ENCODE measurements at places on chromosomes 3 and 15. TPM values are rescaled to one million over a fixed set of nuclear protein-coding genes. Genes with fewer than 3 reads are reported as not detected.

The TNIK gene
- 1.1 TPM for total RNA-seq

The PTX3 gene
- 0.90 TPM for total RNA-seq

The SLC51B gene
- not detected for total RNA-seq

The FRMD5 gene
- 2.0 TPM for total RNA-seq

The IQCH gene
- total RNA-seq: 2.9 TPM

The FOXB1 gene
- total RNA-seq: not detected

The FBLN2 gene
- total RNA-seq: 4.7 TPM
